Activated CD4-positive, alpha-beta T cell treated with anti-CD3 and anti-CD28 coated beads, Interleukin-2, amount 10 ng/mL, durations not matched to agents 7 days and 5 days (primary cell): ENCODE measurements at places on chromosomes 1 and 21. TPM values are rescaled to one million over a fixed set of nuclear protein-coding genes. Genes with fewer than 3 reads are reported as not detected.

The SEMA4A gene
- total RNA-seq = 35.3 TPM

The MNDA gene
- not detected for total RNA-seq

The NTMT2 gene
- not detected for total RNA-seq

The DIPK1A gene
- total RNA-seq = 17.7 TPM

The ZNF644 gene
- 51.6 TPM for total RNA-seq

The CRYAA gene
- total RNA-seq = not detected

The ITGB2 gene
- total RNA-seq = 500 TPM

The TATDN3 gene
- total RNA-seq = 17.4 TPM

The RHCE gene
- total RNA-seq = 0.17 TPM

The SPATA1 gene
- 1.7 TPM for total RNA-seq

DNA sequence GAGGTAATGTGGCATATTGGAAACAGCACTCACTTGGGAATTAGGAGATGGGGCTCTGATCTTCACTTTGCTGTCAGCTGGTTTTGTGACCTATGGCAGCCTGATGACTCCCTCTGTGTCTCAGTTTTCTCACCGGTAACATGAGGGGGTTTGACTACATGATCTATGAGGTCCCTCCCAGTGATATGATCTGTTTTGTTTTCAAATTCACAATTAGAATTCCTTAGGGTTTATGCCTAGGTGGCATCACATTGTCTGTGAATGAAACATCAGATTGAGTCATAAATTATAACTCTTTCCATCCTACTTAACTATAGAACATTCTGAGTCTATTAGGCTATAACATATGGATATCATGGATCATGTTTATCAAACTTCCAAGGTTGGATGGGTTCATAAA, 386.6 kb downstream of the PTBP2 start:
- DNase-seq = no peak

DNA sequence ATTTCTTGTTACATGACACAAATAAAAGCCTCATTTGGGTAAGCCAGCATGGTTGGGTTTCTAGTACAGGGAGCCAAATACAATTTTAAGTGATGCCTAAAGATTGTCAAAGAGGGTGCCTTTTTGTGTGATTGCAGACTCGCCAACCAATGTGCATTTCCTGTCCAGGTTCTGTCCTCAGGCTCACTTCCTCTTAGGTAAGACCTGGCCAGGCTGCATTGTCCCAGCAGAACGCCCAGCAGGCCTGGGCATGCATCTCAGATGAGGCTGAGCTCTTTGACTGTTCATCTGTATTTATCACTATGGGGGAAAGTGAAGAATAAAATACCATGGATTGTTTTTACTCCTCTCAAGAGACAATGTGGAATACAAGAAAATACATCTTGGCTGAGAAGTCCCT, 49.7 kb downstream of the KCNC4 start:
- no peak for DNase-seq

DNA sequence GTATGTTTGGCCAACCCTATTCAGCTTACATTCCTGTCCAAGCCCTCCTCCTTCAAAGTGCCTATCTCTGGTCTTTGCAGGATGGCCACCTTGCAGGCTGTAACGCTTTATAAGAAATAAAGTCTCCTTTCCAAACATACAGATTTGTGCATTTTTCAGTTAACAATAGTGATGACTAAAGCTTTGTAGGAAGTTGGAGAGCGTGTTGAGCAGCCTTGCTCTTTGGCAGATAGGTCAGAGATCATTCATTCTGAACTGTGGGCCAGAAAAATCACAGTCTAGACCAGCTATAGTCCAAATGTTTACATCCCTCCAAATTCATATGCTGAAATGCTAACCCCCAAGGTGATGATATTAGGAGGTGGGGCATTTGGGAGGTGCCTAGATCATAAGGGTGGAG, 34.0 kb upstream of the FAM89A start:
- DNase-seq = no peak

GRCh38 chr1:243890576-243890975, 40.5 kb upstream of the AKT3 start:
- DNase-seq = no peak

GRCh38 chr1:84603941-84604830, 29.9 kb upstream of the CTBS start:
- no peak for DNase-seq

- no peak for DNase-seq
Measured at GRCh38 chr1:107879927-107880326, 85.1 kb downstream of the VAV3 start.

DNA sequence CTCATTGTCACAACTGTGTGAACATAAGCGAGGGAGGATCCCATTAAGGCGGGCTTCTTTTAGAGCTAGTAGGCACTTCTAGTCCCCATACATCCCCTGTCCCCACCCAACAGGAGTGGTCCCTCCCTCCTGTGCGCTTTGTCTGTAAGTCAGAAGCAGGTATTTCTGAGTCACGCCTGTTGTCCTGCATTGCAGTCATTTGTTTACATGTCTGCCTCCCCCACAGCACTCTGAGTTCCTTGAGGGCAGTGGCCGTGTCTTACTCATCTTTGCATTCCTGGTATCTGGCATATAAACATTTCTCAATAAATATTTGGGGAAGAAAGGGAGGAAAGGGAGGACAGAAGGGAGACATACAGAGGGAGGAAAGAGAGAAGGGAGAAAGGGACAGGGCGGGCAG, 40.3 kb downstream of the PLEKHA6 start:
- no peak for DNase-seq

GRCh38 chr1:46813858-46814396, 15.1 kb downstream of the CYP4B1 start:
- no peak for DNase-seq

- no peak for DNase-seq
Measured at GRCh38 chr1:201280884-201281283, 2.4 kb upstream of the PKP1 start.

GRCh38 chr1:6815726-6816125, 30.5 kb downstream of the CAMTA1 start:
- DNase-seq = no peak

DNA sequence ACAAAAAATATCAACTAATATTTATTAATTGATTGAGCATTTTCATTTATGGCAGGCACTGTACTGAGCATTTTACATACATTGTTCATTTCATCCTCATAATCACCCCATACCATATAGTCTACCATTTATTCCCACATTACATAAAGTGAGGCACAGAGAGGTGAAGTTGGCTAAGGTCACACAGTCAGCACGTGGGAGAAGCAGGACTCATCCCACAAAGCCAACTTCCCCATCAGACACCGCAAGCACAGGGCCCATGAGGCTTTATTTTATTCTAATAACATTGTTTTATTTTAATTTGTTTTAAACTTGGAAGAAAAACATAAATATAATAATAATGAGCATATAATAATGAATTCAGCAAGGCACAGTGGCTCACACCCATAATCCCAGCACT, 43.1 kb upstream of the CAPZB start:
- DNase-seq = no peak

DNA sequence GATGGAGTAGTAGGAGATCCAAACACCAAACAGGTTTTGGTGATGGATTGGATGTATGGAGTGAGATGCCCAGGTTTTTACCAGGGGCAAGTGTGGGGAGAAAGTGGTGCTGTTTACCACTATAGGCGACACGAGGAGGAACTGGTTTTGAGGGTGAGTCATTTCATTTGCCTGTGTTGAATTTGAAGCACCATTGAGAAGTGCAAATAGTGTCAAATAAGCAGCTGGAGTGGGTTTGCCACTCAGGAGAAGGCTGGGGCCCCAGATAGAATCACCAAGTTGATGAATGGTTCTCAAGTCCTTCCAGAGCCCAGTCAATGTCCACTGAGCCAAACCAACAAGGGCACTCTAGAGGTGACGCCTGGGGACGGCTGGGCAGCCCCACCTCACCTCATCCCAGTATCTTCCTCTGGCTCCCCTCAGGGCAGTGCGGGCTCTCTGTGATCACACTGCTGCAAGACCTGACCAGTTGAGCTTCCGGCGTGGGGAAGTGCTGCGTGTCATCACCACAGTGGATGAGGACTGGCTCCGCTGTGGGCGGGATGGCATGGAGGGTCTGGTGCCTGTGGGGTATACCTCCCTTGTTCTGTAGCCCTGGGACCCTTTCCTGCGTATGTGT, 9.4 kb downstream of the RUSC1 start:
- DNase-seq = no peak

DNA sequence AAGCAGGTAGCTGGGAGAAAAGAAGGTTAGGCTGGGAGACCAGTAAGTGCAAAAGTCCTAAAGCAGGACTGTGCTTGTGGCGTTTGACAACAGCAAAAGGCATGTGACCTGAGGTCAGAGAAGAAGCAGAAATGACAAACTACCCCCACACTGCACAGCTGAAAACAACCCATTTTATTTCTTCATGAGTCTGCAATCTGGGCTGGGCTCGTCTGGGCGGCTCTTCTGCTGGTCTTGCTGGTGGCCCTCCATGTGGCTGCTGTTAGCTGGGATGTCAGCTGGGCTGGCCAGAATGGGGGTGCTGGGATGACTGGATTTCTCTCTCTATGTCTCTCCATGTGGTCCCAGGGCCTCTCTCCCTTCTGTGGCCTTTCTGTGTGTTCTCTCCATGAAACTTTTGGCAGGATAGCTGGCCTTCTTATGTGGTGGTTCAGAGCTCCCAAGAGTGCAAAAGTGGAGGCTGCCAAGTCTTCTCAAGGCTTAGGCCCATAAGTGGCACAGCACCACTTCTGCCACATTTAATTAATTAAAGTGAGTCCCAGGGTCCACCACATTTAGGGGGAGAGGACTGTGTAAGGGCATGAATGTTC, 128.6 kb downstream of the RIPK4 start:
- no peak for DNase-seq

- DNase-seq = no peak
Measured at GRCh38 chr1:53546409-53547155, 87.4 kb downstream of the DMRTB1 start.

- peak; percentile 79 for DNase-seq
Measured at GRCh38 chr1:22018583-22019559, 17.4 kb downstream of the CELA3A start.

GRCh38 chr1:181675918-181676190, 192.5 kb downstream of the CACNA1E start:
- no peak for DNase-seq

- DNase-seq = peak; percentile 52
Measured at GRCh38 chr1:185681034-185681633, 53.1 kb upstream of the HMCN1 start.

- no peak for DNase-seq
Measured at GRCh38 chr1:221511797-221512196, 230.1 kb downstream of the DUSP10 start.

GRCh38 chr1:59434336-59434735, 137.4 kb downstream of the FGGY start:
- DNase-seq = no peak

- no peak for DNase-seq
Measured at GRCh38 chr1:208628022-208628914, 384.1 kb upstream of the PLXNA2 start.

DNA sequence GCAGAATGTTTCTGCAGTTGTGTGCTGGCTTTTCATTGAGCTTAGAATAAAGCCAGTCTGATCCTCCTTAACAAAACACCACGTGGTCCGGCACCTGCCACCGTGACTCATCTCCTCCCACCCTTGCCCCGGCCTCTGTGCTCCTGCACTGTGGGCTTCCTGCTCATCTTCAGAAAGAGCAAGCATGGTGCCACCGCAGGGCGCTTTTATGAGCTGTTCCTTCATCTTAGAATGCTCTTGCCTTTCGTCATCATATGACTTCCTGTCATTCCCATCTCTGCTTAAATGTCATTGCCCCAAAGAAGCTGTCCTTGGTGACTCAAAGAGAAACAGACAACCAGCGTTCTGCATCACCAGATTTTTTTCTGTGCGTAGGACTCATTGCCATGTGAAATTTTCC, 117.8 kb downstream of the HHAT start:
- DNase-seq = peak; percentile 81

DNA sequence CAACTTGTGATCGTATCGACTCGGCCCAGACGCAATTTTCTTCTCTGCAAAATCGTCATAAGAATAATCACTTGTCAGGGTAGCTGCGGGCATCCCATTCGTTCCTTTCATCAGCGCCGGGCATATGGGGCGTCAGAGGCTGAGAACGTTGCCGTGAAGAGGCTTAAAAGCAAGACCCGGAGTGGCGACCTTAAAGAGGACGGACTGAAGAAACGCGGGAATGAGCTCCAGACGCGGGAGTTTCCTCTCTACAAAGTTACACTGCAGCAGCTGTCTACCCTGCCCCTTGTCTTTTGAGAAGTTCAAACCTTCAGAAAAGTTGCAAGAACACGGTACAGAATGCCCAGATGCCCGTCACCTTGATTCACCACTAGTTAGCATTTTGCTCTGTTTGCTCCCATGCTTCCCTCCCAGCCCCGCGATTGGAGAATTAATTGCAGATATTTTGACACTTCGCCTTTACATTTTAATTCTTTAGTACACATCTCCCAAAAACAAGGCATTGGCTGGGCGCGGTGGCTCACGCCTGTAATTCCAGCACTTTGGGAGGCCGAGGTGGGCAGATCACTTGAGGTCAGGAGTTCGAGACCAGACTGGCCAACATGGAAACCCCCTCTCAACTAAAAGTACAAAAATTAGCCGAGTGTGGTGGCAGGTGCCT, 967 bp downstream of the CENPS start:
- peak; percentile 22 for DNase-seq

GRCh38 chr1:76961820-76962207, 94.5 kb downstream of the ST6GALNAC5 start:
- DNase-seq = no peak

DNA sequence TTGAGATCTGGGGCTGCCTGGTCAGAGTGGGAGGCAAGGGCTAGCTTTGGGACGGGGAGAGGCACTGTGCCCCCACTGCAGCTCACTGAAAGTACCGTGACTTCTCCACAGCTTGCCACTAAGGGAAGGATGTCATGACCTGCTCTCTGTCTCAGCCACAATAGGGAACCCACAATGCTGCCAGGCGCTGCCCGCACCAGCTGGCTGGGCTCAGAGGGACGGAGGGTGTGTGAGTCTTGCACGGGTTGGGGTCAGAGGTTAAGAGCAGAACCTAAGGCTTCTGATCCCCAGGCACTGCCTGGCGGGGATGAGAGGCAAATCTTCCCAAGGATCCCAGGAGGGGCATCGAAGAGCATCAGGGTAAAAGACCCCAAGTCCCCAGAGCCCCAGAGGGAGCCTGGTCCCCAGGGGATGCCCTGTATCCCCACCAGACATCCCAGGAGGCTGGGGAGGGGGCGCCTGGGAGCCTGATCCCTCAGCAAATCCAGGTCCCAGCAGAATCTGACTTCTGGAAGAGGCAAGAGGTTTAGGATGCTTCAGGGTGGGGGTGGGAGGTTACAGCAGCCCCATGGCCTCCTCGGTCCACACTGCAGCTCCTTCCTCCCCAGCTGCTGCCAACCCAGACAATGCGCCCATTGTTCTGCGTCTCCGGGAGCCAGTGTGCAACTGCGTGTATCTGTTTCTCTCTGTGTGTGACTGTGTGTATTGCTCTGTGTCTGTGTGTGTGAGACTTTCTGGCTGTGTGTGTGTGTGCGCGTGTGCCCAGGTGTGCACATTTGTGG, 2.0 kb upstream of the MARCKSL1 start:
- DNase-seq = no peak

- DNase-seq = no peak
Measured at GRCh38 chr1:225766967-225767633, 10.5 kb upstream of the SRP9 start.
